ENCODE measurements at places on chromosomes 7 and 10.

DNA sequence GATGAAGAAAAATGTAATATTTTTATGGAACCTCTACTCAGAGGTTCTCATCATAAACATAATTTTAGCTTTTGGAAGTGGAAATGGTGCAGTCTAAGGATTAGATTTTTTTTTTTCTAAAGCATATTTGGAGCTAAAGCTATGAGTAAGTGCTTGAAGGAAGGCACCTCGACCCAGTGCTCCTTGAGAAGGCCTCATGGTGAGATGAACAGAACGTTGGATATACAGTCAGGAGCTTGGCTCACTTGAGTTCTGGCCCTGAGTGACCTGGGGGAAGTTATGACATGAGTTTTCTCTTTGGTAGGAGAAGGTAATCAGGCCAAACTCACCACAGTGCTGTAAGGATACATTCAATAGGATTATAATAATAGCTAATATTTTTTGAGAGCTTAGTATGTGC, 163.3 kb downstream of the JCAD start:
- DNase-seq: no peak

GRCh38 chr7:88480271-88480670, 173.6 kb upstream of the STEAP4 start:
- no peak for DNase-seq

DNA sequence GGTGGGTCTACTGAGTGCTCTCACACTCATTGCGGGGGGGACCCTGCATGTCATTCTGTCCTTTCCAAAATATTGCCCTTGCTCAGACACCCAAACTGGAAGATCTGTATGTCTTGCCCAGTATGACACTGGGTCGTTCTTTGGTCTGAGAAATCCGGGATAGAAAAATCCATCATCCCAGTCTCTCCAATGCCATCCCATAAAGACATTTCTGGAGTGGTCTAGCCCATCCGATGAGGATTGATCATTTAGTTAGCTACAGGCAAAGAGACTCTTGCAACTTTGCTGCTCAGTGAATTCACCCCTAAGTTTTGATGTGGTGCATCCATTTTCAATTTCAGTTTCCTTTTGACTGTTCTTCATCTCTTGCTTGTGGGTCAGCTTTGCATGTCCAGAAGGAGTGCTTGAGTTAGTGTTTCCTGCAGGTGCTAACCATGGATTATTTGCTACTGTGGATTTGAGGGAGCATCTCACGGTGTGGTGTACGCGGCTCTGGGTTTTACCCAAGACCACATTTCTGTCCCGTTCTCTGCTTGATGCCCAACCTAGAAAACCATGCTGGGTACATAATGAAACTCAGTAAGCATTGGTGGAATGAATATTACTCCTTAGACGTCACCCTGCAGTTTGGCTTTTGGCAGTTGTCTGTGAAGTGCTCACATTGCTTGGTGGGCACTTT, 247.0 kb upstream of the MKI67 start:
- no peak for DNase-seq

- DNase-seq: no peak
Measured at GRCh38 chr10:128884496-128885072, 582.5 kb upstream of the MGMT start.

DNA sequence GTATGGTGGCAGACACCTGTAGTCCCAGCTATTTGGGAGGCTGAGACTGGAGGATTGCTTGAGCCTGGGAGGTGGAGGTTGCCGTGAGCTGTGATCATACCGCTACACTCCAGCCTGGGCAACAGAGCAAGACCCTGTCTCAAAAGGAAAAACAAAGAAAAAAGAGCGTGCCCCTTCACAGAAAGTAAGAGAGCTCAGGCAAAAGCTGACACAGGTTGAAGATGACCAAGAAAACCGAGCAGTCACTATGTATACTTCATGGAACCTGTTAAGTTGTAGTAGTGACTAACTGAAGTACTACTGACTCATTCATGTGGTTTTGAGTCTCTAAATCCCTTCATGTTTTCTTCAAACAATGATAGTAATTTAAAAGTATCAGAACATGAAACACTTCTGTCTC, 1.2 kb upstream of the PRRT4 start:
- DNase-seq: no peak

DNA sequence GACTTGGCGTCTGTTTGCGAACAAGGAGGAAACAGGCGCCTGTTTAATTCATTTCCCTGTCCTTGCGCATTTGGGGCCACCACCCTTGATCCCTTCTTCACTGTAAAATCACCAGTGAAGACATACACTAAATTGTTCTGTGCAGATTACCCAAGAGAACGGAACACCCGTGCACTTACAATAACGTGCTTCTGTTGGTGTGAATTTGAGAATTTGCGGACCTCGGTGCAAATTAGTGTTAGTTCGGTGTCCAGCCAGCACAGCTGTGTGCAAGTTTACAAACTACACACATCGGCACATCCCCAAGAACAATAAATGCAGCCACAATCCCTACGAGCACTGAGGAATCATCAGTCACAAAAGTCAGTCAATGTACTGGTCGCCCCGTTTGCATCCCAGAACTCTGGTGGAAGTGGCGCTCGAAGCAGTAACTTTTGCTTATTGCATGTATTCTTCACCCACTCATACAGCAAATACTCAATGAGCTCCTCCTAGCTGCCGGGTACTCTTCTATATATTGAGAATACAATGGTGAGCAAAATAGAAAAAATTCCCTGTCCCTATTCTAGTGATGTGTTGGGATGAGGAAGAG, 786 bp upstream of the CNOT4 start:
- DNase-seq: peak; percentile 42

GRCh38 chr7:103951311-103951710, 38.1 kb downstream of the RELN start:
- no peak for DNase-seq

DNA sequence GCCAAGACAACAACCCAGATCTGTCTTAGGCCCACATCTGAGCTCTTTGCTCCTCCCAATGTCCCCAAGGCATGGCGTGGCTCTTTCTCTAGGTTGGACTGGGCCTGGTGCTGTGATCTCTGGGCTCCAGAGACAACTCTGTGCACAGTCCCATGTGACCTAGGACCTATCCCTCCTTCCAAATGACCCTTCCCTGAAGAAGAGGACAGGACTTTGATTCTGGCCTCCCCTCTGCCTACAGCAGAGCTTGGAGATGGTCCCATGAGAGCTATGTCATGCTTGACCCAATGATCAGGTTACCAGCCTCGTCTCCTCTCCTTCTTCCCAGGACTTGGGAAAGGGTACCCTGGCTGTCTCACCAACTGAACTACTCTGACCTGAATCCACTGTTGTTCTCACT, 296.3 kb upstream of the GALNT17 start:
- DNase-seq: no peak

DNA sequence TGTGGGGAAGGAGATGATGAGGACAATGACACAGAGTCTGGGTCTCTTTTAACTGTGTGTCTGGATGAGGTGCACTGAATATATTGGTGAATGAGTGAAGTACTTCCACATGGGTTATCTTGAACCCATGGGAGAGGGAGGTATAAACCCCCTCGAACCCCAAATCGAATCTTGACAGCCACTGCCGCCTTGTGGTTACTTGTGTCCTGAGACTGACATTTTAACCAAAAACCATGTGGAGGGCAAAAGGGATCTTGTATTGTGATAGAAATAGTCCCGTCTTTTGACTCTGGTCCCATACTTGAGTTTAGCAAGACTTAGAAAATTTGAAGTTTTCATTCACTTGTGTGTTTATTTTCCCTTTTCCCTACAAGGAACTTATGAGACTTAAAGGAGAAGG, 283.3 kb downstream of the PHTF2 start:
- DNase-seq: no peak

DNA sequence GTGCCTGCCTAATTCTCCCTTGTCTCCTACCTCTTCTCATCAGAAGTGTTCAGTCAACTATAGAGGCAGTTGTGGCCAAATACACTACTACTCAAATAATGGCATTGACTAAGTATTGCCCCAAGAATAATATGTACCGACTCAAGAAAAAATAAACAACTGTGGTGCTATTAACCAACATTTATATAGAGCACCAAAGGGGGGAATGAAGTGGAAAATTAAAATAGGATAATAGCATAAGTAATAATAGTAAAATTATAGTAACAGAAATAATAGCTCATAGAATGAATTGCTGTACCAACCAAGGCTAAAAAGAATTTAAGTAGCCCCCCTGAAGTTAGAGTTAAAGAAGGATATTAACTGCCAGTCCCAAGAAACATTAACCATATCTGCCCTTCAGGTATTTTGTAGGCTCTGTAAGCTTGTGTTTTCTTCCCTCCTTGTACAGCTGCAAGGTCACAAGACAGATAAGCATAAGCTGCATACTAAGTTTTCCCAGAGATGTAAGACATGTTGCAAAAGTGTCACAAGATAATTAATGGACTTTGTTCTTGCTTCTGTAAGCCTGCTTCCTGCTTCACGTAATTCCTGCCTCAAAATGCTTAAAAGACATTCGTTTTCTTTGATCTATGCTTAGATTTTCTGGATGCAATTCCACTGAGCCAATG, 10.9 kb upstream of the CYREN start:
- DNase-seq: no peak

Data from RPMI8226 (cell line).